Right cardiac atrium (tissue), 5 donors: ENCODE measurements at places on chromosomes 3 and 15.
A peak's percentile ranks its signal among the peaks of the same experiment; 100 is the strongest.

DNA sequence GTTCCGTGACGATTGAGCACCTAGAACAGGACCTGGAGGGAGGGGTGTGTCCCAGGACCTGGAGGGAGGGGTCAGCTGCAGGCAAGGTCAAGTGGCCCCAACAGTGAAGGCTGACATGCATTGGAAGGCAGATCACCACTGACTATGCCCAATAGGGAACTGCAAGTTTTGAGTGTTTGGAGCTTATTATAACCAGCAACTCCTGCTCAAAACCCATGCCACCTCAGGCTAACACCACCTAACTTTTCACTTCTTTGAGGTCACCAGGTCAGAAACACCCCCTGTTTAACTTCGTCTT lies 93.1 kb downstream of the MYLK start:
- no peak for DNase-seq

DNA sequence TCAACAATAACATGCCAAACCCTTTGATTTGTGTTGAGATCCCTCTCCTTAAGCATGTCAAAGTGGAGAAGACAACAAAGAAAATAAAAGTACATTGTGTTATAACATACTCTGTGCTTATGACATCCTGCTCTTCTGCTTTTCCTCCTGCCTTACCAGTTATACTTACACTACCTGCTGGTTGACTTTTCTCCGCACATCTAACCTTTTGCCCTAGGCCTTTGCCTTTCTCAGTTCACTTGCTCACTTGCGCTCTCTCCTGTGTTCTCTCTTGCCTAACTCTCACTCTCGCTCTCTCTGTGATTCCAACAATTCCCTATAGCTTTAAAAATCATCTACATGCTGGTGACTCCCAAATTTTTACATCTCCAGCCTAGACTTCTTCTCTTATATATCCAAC lies 5.7 kb downstream of the DNAH12 start:
- DNase-seq: no peak

DNA sequence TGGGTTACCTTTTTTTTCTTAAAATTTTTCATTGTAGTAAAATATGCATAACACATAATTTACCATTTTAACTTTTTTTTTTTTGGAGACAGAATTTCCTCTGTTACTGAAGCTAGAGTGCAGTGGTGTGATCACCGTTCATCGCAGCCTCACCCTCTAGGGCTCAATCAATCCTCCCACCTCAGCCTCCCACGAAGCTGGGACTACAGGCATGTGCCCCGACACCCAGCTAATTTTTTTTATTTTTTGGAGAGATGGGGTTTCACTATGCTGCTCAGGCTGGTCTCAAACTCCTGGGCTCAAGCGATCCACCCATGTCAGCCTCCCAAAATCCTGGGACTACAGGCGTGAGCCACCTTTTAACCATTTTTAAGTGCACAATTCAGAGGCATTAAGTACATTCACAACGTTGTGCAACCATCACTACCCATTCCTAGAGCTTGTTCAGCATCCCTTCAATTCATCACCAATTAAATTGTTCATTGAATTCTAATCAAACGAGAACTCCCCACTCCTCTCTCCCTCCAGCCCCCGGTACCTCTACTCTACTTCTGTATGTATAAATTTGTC lies 44.6 kb downstream of the BHLHE40 start:
- DNase-seq: no peak

DNA sequence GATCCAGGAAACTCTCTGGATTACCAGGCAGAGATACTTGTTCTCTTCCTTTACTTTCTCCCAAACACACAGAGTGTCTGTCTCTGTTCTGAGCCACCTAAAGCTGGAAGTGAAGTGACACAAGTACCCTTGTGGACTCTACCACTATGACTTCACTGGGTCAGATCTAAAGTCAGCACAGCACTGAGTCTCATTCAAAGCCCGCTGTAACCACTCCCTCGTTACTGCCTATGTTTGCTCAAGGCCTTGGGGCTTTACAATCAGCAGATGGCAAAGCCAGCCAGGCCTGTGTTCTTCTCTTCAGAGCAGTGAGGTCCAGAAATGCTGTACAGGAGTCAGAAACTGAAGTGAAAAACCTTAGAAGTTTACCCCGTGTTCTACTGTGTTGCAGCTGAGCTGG lies 588.3 kb upstream of the SEMA6D start:
- DNase-seq: no peak

DNA sequence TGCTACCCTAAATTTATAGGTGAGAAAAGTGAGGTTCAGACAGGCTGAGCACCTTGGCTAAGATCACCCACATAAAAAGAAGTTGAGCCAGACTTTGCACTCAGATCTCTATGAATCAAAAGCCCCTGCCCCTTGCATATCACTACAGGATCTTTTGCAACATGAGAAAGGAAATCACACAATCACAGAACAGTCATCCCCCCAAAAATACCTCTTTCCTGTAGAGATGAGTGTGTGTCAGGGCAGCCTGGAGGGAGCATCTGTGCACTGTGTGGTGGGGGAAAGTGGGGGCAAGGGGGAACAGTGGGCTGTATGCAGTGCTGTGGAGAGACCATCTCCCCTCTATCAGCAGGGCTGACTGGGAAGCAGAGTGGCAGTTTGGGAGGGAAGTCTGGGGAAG lies 46.6 kb downstream of the EPHB3 start:
- DNase-seq: no peak

GRCh38 chr15:95872366-95872771 lies 458.1 kb upstream of the NR2F2 start:
- DNase-seq: no peak

DNA sequence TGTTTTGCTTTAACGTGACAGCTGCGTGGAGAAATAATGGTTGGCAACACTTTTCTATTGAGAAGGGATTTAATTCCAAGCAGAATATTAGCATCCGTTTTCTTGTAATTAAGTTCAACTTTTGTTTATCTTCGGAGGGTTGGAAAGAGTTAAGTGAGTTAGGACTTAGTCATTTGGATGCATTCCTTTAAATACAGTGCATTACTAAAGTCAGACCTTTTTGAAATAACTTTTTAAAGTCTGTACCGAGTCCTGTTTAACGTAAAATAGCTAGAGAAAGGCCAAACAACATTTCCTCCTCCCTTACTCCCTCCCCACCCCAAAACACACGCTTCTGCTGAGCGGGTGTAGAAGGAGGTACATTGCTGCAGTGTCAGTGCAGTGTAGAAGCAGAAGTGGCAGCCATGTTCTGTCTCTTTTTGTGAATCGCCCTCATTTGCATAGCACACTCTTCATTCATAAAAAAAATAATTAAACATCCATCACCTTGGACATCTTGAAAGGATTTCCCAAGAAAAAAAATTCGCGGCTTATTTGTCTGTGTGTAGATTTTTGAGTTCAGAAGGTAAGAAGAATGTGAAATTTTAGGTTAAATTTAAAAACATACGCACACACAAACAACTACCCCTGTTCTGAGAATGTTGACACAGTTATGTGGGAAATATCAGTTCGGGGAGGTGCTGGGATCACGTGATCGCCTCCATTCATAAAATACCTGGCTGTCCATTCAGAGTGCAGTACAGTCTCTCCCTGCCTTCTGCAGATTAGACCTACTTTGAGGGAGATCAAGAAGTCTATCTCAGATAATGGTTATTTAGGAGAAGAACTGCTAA lies 1.6 kb downstream of the SPRED1 start:
- peak; percentile 56 for DNase-seq

DNA sequence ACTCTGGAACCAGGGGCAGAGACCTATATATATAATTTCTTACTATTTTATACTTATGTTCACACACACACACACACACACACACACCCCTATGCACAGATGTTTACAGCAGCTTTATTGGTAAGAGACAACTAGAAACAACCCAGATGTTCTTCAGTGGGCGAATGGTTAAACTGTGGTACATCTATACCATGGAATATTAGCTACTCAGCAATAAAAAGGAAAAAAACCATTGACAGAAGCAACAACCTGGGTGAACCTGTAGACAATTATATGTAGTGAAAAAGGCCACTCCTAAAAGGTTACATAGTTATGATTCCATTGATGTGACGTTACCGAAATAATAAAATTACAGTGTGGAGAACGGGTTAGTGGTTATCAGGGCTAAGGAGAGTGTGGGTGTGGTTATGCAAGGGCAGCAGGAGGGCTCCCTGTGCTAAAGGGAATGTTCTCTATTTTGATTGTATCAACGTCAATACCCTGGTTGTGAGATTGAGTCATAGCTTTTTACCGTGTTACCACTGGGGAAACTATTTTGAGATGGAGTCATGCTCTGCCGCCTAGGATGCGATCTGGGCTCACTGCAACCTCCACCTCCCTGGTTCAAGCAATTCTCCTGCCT lies 85.5 kb downstream of the FLNB start:
- no peak for DNase-seq

DNA sequence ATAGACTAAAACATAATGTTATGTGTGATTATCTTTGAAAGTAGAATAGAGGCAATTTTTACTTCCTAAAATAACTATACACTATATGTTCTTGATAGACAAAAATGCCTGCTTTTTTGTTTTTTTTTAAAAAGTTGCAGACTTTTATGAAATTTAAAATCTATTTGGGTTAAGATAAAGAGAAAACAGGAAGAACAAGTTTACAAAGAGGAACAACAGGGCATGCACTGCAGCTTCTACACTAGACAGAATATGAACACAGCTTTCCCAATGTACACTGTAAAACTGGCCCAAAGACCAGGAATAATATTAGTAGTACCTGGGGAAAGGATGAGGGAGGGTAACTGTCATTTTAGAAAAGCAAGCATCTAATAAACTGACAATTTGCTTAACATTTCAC lies 53.7 kb downstream of the NR1I2 start:
- DNase-seq: no peak

GRCh38 chr15:41927536-41927935 lies 33.7 kb upstream of the SPTBN5 start:
- no peak for DNase-seq

- DNase-seq: no peak
Observed at GRCh38 chr3:67094167-67094566, 96.1 kb downstream of the KBTBD8 start.

- no peak for DNase-seq
Observed at GRCh38 chr15:60554494-60554893, 75.6 kb upstream of the ICE2 start.

DNA sequence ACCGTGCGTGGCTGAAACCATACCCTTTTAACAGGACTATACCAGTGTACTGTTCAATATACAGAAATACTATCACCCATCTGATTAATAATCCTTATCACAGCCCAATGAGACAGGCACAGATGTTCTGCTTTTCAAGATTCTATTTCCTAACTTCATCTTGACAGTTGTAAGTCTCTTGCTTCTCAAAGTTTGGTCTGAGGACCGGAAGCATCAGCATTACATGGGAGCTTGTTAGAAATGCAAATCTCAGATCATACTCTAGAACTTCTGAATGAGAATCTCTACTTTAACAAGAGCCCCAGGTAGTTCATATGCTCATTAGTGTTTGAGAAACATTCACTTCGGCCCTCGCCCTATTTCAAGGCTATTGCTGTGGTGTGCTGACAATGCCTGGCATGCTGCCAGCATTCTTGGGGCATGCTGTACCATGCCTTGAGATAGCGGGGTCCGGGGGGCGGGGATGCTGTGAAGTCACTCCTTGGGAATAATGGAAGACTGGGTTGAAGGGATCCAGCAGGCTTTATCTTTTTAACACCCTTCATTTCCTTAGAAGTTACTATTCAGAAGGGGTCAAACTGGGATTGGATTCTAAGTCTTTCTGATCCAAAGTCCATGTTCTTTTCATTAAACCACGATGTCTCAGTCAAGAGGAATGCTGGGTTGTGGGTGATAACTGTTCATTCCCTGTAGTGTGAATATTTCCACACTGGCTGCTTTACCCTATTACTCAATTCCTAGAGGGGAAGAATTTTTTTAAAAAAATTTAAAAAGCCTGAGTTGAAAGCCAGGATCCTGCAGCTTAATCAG lies 194.7 kb downstream of the LPP start:
- peak; percentile 90 for DNase-seq

DNA sequence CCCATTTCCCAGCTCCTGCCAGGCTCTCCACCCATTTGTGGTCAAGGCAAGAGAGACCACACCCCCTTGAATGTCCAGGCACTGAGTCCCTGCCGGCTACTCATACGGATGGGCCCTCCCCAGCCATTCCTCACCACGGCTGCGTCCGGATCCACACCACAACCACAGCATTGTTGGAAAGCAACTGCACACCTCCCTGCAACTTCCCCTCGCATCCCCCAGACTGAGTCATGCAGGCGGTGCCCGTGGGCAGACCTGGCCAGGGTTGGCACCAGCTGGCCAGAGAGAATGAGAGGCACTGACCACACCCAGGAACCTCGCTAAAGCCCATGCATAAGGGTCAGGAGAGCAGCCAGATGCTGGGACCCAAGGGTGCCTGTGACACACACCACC lies 30.5 kb downstream of the LOXL1 start:
- DNase-seq: no peak

DNA sequence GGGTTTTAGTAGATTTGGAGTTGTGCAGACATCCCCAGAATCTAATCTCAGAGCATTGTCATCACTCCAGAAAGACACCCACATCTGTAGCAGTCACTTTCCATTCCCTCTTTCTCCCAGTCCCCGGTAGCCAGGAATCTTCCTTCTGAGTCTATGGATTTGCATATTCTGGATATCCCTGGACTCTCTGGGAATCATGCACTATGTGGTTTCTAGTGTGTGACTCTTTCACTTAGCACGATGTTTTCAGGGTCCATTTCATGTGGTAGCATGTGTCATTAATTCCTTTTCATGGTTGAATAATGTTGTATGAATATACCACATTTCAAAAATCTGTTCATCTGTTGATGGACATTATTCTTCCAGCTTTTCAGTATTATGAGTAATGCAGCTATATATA lies 29.3 kb downstream of the FBLN2 start:
- DNase-seq: no peak

- no peak for DNase-seq
Observed at GRCh38 chr15:81315452-81316175, 8.3 kb downstream of the STARD5 start.

DNA sequence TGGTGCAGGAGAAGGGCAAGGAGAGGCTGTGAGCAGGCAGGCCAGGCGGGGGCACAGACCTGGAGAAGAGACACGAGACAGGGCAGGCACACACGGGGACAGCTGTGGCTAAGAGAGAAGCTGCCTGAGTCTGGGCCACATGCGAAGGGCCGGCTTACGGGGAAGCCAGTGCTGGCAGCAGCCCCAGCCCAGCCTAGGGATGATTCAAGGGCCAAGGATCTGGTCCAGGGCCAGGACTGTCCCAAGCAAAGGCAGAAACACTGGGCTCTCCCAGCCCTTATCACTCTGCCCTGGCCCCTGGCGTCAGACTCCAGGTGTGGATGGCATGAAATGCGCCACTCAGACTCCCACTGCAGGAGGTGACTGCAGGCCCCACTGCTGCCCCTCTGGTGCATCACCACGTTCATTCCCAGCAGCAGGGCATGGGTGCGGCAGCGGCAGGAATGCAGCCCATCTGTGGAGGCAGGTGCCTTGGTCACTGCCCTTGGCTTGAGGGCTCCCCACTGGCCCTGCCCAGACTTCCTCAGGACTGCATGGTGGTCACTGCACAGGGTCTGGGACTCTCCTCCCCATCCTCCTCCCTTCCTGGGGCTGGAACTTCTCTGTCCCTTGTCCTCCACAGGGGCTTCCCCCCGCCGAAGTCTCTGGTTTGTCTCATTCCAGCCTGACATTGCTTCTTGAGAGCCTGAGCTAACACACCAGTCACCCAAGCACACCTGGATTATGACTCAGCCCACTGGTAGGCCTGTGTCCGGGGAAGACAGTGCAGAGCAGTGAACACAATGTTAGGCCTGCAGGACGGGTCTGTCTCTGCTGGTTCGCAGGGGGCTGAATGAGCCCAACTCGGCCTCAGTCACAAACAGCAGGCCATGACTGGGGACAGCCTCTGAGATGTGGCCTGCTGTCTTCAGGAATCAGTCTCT lies 69.3 kb downstream of the TBC1D2B start:
- DNase-seq: peak; percentile 90

- DNase-seq: no peak
Observed at GRCh38 chr3:151673974-151674373, 59.8 kb upstream of the AADACL2 start.
